ENCODE measurements at places on chromosomes 1 and 21.

GRCh38 chr1:150017206-150017750 is 6.8 kb upstream of the OTUD7B start:
- DNase-seq, result no peak

- DNase-seq, result no peak
Observed at GRCh38 chr1:234258071-234258470, 115.2 kb upstream of the COA6 start.

DNA sequence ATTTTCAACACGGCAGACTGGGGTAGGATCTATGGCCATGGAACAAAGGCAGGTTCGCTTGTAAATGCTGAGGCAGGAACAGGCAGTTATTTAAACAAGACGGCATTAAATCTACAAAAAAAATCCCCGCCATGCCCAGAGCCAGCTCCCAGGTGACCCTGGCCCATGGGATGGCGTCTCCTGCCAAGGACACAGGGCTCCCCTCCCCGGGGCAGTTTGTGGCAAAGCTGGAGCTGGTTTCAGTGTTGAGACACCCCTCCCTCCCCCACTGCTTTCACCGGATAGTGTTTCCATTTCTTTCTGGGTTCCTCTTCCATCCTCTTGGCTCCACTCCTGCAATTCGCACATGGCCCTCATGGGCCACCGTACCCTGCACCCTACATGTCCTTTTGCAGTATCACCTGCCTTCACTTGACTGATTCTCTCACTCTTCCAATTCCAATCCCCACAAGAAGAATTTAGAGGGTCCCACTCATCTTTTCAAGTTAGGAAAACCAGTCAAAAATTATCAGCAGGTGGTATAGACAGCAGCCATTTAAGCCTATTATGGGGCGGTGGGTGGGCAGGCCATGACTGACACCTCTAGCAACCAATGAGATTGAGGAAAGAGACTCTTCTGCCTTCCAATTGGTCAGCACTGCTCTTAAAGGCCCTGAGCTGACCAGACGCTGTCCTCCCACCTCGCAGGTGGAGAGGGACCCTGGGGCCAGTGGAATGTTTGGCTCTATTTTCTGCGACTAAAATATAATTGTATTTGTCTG is 52.0 kb downstream of the OLIG1 start:
- DNase-seq, result peak; percentile 4

- peak; percentile 23 for DNase-seq
Observed at GRCh38 chr1:44684525-44684924, 10.0 kb downstream of the ARMH1 start.

GRCh38 chr1:45569962-45570581 is 13.8 kb upstream of the NASP start:
- peak; percentile 79 for DNase-seq

- peak; percentile 14 for DNase-seq
Observed at GRCh38 chr1:229075217-229075616, 195.7 kb upstream of the RAB4A start.

GRCh38 chr1:222079566-222079965 is 337.7 kb upstream of the DUSP10 start:
- no peak for DNase-seq

DNA sequence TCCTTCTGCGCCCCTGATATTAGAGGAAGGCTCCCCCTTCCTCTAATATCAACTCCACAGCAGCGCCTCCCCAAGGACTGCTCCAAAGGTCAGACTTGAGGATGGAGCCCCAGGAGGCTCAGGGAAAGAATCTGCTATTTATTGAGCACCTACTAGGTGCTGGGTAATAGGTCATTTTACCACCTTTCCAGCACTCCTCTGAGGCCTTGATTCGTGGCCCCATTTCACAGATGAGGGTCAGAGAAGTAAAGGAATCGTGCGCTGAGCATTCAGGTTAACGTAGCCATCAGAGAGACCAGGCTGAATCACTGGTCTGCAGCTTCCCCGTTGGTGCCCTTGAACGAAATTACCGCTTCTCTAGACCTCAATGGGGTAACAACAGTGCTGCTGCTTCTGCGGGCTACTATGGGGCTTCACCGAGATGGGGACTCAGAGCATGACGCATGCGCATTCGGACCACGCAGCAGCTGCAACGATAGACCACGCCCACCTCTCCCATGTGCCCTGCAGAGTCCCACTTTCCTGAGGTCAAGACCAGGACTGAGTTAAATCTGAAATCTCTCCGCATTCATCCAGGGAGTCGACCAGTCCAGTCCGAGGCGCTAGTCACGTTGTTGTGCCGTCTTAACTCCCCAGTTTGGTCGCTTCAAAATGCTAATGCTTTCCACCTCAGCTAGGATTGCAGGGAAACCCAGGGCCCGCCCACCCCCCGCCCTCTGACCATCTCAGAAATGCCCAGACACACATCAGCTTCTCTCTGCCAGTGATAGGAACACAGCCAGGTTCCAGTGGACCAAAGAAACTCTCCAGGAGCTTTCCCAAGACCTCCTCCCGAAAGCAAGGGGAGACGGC is 12.9 kb downstream of the CAMK2N1 start:
- DNase-seq, result peak; percentile 7

- no peak for DNase-seq
Observed at GRCh38 chr1:235984041-235984825, 80.7 kb downstream of the NID1 start.

DNA sequence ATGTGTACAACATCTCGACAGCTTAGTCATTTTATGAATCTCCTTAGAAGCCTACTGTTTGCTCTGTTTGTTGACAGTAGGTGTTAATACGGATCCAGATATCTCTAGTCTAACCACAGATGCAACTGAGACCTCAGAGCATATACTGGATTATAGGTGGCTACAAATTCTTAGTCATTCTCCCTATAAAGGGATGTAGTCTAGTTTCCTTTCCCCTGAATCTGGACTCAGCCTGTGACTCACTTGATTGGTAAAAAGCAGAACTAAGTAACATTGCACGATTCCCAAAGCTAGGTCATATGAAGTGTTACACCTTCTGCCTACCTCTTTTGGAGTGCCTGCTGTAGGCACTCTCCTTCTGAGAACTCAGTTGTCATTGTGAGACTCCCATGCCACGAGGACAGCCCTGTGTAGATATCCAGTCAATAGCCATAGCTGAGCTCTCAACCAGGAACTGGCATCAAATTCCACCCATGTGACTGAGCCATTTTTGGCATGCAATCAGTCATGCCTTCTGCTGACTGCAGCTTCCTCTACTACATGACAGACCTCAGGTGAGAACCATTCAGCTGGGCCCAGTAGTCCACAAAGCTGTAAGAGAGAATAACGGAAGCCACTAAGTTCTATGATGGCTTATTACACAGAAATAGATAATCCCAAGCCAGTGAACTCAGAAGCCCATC is 135.9 kb upstream of the CHRM3 start:
- no peak for DNase-seq

DNA sequence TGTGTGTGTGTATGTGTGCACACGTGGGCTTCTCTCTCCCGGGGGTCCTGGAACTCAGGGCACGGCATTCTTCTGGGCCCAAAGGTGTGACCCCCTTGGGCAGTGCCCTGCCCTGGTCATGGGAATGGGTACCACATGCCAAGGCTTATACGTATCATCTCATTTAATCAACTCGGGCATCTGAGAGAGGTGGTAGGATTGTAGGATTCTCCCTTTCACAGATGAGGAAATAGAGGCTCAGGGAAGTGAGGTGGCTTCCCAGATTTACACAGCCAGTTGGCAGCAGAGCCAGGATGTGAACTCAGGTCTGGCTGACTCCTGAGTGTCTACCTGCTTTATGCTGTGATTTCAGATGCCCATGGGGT is 15.2 kb downstream of the MYOM3 start:
- DNase-seq, result no peak

- DNase-seq, result no peak
Observed at GRCh38 chr21:45740491-45741357, 97.2 kb downstream of the PCBP3 start.

DNA sequence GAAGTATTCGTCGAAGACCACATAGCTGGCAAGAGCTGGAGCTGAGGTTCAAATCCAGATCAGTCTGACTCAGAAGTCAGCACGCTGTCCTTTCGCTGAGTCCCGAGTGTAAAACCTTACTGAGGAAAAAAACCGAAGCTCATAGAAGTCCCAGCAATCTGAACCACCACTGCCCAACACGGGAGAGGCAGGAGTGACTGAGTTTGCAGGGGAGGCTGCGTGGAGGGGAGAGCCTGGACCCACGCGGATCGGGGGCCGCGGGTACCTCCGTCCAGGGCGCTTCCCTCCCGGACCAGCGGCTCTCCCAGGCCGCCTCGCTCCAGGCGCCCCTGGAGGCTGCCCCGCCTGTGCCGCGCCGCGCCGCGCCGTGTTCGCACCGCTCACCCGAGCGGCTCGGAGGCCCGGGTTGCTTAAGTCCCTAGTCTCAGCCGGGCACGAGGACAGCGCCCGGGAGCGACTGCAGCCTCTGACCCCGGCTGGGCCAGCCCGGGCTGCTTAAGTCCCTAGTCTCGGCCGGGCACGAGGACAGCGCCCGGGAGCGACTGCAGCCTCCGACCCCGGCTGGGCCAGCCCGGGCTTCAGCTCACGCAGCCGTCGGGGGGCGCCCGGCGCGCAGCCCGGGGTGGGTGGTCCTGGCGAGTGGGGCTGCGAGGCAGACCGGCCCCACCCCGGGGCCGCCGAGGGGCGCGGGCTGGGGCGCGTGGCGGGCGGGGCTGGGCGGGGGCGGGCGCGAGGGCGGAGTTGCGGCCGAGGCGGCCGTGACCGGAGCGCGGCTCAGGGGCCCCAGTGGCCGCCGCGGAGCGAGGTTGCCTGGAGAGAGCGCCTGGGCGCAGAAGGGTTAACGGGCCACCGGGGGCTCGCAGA is at the start of gene ADAMTSL4:
TSS of gene ADAMTSL4 (plus strand) at position 777 of the 864 bp plus-strand sequence. CDS start 2,881 bp downstream, outside the sequence.
- DNase-seq, result peak; percentile 33

DNA sequence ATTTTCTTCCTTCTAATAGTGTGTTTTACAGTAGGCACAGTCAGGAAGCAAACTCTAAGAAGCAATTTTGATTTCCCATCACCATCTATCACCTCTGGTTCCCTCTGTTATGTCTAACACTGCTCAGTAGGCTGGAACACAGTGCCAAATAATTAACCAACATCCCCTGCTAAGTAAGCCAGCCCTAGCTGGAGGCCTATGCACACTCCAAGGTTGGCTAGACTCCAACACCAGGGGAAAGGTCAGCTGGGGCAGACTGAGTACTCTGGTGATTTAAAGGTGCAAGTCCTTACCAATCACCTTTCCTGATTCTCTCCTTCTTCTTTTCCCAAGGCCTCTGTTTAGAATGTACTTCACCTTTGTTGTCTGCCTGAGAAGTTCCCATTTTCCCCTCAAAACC is 46.5 kb upstream of the BEND5 start:
- DNase-seq, result no peak

GRCh38 chr1:236181059-236181458 is 38.7 kb downstream of the GPR137B start:
- no peak for DNase-seq

DNA sequence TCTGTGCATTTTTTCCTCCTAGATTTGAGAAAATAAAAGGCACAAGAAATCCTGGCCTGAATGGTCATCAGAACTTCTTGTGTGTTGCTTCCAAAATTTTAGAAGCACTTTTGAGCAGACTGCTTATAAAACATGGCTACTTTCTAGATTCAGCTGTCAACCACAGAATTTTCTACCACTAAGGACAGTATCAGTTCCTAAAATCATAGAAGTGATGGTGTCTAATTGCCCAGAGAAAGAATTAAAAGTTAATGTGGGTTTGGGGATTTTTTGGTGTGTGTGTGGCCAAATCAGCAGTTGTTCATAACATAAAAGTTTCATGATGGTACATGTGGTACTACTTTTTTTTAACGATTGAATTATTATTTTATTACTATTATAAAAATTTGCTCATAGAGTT is 171.4 kb upstream of the SNX7 start:
- DNase-seq, result no peak

- no peak for DNase-seq
Observed at GRCh38 chr21:31886915-31887314, 14.1 kb downstream of the HUNK start.

- DNase-seq, result no peak
Observed at GRCh38 chr1:235424092-235424491, 56.9 kb downstream of the TBCE start.

GRCh38 chr1:173411835-173412742 is 65.0 kb upstream of the PRDX6 start:
- DNase-seq, result no peak

- no peak for DNase-seq
Observed at GRCh38 chr21:43297391-43297981, 128.7 kb downstream of the CRYAA start.

- no peak for DNase-seq
Observed at GRCh38 chr21:45748593-45748992, 105.1 kb downstream of the PCBP3 start.

DNA sequence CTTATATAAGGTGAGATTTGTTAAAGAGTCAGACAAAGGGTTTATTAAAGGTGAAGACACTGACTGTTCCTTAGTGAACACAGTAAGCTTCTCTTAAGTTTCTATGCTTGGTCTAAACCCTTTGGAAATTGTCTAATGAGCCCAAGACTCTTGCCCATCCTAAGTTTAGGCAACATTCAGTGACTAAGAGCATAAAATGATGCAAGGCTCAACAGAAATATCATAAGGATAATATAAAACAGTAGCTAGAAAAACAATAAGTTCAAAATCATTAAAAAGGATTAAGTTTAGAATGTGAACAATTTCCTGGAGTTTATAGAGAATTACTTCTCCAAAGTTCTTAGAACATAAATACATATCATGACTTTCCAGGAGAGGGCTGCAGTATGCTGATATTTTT is 108.9 kb upstream of the PDC start:
- no peak for DNase-seq

DNA sequence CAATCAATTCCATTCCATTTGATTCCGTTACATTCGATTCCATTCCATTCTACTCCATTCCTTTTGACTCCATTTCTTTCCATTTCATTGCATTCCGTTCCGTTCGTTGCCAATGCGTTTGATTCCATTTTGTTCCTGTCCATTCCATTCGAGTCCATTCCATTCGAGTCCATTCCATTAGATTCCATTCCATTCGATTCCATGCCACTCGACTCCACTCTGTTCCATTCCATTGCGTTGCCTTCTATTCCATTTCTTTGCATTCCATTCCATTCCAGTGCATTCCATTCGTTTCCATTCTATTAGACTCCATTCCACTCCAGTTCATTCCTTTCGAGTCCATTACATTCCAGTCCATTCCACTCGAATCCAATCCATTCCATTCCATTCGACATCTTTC is 2587.5 kb upstream of the TPTE start:
- no peak for DNase-seq

DNA sequence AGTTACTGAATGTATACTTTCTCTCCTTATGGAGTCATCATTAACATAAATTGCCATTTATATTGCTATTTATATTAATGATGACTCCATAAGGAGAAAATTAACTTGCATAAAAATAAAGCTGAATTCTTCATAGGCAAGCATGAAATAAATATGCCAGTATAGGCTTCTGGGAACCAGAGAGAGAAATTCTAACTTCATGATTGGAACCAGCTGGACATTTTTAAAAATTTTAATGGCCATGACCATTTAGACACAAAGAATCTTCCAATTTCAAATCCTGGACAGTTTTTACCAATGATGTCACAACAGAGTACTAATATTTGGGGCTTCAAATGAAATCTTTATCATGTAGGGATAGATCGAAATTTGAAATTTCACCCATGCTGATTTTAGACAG is 268.7 kb downstream of the PTGER3 start:
- no peak for DNase-seq

DNA sequence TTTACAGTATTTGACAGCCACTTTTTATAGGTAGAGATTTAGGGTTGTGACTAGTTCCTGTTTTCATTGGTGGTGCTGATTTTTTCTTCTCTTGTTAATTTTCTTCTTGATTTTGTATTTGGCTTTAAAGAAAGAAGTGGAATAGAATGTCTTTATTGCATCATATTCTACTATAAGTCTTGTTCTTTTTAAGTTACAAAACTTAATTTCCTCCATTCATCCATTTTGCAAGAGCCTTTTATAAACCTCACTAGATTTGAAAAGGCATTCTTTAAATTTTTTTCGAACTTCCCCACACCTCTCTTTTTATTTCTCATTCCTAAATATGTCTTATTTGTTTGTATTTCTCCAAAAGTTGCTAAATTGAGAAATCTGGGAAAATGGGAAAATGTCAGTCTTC is 1368.6 kb upstream of the ADGRL4 start:
- no peak for DNase-seq

All from activated CD4-positive, alpha-beta T cell treated with anti-CD3 and anti-CD28 coated beads, Interleukin-2, Interleukin-4, amounts not matched to agents 100 ng/mL and 50 ng/mL, durations not matched to agents 16 hours and 8 hours (primary cell).